ENCODE measurements at places on chromosomes 12 and 14.

DNA sequence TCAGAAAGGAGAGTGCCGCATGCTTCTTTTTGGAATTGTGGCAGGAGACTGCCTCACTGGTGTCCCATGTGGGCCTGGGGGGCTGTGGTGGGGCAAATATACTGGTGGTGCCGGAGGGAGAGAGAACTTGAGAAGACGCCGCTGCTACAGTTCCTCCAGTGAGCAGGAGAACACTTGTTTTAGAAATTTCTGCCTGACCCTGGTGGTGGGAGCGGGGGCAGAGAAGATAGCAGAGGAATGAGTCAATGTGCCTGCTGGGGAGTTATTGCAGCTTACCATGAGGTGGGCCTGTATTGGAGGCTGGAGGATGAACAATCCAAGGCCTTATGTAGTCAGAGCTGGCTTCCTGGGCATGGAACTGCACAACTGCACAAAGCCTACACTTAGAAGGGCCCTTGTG lies 211.8 kb downstream of the SNAPC1 start:
- DNase-seq, result no peak

DNA sequence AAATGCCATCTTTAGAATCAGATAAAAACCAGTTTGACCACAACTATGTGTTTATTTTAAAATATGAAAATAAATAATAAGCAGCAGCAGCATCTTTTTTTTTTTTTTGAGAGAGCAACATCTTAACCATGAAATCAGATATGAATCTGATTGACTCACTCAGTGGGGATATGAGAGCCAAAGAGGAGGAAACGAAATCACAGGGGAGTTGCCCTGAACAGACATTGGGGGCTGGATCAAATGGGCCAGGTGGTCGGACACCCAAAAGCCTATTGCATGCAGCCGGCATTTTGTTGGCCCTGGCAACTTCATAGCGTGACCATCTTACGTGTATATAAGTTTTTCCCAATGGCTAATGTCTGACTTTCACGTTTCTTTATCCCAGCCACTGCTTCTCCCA lies 321.1 kb downstream of the NPAS3 start:
- no peak for DNase-seq

- no peak for DNase-seq
Measured at GRCh38 chr14:20905676-20906075, 14.5 kb downstream of the RNASE3 start.

- no peak for DNase-seq
Measured at GRCh38 chr12:115998794-115999478, 278.6 kb downstream of the MED13L start.

DNA sequence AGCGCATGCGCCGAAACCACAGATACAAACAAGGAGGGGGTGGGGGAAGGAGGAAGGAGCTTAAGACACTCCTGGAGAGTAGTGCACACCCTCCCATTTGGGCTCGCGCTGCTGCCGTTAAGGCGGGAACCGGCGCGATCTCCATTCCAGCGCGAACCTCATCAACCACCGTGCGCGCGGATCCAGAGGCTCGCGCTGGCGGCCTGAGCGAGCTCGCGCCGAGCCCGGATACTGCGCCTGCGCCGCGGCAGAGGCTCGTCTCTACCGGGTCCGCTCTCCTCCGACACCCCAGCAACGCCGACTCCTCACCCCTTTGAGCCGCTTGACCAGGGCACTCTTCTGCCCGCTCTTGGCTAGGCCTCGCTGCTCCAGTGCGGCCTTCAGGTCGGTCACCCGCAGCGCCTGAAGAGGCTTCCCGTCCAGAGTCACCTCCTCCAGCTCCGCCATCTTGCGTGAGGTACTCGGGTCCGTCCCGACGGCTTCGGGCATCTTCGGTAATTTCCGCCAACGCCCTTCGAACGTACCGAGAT lies at the start of gene ACIN1:
Gene ACIN1 (minus strand): TSS at position 471 of the 530 bp plus-strand sequence. CDS start 24 bp downstream, at position 447.
- no peak for DNase-seq

GRCh38 chr14:88023658-88024187 lies 18.8 kb downstream of the GPR65 start:
- no peak for DNase-seq

DNA sequence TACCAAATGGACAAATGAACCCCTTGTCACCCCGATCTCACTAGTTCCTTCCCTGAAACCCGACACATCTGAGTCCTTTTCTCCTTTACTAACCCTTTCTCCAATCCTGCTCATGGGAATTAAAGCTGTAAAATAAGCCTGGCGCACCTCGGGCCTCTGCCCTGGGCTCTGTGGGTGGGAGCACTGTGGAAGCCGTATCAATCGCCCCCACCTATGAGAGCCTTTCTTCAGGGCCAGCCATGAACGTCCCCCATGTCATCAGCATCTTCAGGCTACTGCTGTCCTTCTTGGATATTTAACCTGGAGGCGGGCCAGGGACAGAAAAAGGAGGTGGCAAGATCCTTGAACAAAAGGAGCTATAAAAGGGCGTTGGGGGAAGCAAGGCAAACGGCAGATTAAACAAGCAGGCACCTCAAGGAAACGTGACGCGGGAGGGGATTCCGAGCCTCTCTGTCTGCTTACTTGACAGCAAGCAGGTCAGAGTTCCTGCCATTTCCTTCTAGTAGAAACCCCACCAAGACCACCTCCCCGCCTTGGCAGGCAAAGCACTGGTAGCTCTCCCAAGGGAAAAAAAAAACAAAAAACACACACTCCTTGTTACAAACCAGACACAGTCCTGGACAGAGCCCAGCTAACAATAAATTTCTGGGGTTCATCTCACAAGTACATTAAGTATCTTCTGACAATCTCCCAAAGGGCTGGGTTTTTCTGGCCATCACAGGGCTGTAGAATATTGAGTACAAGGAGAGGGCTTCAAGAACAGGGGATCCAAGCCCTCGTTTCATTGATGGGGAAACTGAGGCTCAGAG lies 62.9 kb downstream of the DPF3 start:
- no peak for DNase-seq

DNA sequence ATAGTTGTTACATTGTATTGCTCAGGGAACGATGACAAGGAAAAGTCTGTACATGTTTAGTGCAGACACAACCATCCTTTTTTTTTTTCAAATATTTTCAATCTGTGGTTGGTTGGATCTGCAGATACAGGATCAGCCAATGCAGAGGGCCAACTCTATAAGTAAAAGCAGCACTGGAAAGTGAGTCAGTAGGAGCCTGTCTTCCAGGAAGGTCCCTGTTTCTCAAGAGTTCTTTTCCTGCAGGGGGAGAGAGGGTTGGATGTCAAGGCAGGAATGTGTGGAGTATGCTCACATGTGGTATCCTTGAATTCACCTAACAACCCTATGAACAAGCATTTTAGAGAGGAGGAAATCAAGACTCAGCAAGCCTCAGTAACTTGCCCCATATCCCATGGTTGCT lies 409.1 kb downstream of the NPAS3 start:
- DNase-seq, result no peak

DNA sequence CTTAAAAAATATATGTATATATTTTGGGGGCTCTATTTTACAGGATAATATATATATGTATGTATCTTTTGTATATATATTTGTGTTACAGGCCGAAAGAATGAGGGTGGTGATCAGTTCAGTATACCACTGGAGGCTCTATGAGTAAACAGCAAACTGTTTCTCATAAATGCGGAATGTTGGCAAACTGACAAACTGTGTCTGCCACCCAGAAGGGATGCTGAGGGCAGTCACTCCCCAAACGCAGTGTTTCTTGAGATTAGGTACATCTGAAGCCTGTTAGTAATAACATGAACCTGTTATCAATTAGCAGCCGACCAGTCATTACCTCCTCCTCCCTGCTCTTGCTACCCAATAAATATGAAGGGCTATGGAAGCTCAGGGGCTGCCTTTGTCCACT lies 20.8 kb downstream of the TNFAIP2 start:
- DNase-seq, result no peak

GRCh38 chr14:63952053-63952932 lies 99.5 kb downstream of the SYNE2 start:
- DNase-seq, result no peak

DNA sequence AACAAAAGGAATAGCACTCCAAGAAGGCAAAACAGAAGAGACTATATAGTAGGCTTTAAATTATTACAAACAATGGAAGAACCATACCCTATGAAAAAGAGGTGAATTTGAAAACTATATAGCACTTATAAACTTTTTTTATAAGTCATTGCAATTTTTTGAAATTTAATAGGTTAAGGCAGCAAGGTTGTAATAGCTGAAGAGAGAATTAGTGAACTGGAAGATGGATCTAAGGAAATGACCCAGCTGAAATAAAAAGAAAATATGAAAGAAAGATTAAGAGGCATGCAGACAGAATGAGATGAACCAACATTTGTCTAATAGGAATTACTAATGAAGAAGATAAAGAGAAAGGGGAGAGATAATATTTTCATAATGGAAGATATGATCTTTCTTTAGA lies 9.8 kb downstream of the TESC start:
- DNase-seq, result no peak

DNA sequence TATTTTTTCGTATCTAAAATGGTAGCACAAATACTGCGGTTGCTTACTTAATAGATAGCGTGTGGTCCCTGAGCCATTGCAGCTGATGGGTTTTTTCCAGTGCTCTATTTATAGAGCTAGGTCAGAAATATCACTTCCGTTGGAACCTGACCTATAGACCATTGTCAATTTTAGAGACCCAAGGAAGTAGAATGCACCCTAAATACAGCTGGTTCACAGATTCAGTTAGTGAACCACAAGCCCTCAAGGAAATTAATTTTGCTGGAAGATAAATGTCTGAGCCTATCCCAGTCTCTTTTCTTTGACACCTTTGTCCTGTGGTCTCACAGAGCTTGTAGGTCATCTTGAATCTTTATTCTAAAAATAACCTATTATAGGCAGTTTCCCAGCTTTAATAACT lies 391.0 kb downstream of the ZFP36L1 start:
- DNase-seq, result no peak

- DNase-seq, result no peak
Measured at GRCh38 chr14:67360470-67361206, 510 bp downstream of the EIF2S1 start.

GRCh38 chr12:50174971-50175715 lies 8.0 kb upstream of the CERS5 start:
- peak; percentile 55 for DNase-seq

DNA sequence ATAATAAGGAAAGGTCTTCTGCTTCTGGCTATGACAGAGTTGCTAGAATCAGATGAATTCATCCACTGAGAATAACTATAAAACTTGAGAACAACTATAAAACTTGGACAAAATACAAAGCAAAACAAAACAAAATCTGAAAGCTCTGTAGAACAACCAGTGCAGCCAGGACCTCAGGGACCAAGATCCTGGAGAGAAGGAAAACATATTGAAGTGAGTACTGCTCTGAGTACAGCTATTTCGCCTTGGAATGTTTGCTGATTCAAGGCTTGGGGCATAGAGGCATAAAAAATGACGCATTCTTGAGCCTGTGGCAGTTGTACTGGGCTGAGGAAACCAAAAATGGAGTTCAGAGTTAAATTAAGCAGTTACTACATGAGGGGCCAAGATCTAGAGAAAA lies 21.7 kb downstream of the FOXA1 start:
- no peak for DNase-seq

GRCh38 chr12:19978193-19978592 lies 390.1 kb upstream of the PDE3A start:
- no peak for DNase-seq

GRCh38 chr12:102182635-102183034 lies 15.0 kb downstream of the PMCH start:
- no peak for DNase-seq

- no peak for DNase-seq
Measured at GRCh38 chr12:118541934-118542333, 165.6 kb downstream of the SUDS3 start.

- no peak for DNase-seq
Measured at GRCh38 chr12:51622564-51622963, 31.5 kb downstream of the SCN8A start.

DNA sequence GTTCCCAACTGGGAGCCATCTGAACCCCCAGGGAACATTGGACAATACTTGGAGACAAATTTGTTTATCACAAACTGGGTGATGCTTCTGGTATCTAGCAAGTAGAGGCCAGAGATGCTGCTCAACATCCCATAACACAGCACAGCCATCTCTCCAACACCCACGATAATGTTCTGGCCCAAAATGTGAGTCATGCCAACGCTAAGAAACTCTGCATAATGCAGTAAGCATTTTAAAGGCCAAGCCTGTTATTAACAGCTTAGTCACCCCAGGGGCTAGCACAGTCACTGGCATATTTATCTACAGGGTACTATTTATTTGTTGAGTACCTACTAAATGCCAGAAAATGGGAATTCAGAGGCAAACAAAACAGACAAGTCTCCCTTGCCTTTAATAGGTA lies 873.1 kb upstream of the TMEM132C start:
- no peak for DNase-seq

- DNase-seq, result no peak
Measured at GRCh38 chr14:78608998-78609787, 439.0 kb downstream of the NRXN3 start.

DNA sequence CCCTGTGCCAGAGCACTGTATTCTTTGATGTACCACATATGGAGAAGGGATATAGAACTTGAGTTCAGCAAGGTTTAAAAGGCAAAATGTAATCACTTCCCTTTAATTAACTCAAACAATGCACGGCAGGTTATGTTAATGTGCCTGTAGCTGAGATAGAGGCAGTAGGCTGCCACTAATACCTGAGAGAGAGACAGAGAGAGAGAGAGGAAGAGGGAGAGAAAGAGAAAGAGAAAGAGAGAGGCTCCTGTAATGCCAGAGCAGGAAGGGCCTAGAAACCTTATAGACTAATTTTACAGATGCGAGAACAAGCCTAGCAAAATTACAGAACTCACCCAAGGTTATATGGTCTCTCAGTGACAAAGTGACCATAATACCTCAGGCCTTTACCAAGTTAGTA lies 679.8 kb downstream of the NRXN3 start:
- no peak for DNase-seq

DNA sequence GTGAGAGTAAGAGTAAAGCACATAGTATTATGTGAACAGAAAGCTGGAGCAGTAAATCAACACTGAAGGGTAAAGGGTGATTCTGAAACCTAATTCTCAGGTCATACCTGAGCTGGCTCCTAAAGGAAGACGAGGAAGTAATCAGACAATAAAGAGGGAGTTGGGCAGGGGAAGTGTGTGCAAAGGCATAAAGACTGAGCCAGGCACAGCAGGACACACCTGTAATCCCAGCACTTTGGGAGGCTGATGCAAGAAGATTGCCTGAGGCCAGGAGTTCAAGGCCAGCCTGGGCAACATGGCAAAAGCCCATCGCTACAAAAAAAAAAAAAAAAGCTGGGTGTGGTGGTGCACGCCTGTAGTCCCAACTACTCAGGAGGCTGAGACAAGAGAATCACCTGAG lies 9.6 kb downstream of the ARF3 start:
- DNase-seq, result no peak

GRCh38 chr14:95157048-95157326 lies 342 bp downstream of the DICER1 start:
- no peak for DNase-seq

All from NCI-H510A treated with DMSO at 0.1 percent for 48 hours (cell line).